ENCODE measurements at places on chromosomes 11 and 22.

GRCh38 chr11:59221441-59221840 lies 8.7 kb upstream of the MPEG1 start:
- no peak for DNase-seq

GRCh38 chr11:68263444-68264035 lies 8.2 kb downstream of the C11orf24 start:
- no peak for DNase-seq

DNA sequence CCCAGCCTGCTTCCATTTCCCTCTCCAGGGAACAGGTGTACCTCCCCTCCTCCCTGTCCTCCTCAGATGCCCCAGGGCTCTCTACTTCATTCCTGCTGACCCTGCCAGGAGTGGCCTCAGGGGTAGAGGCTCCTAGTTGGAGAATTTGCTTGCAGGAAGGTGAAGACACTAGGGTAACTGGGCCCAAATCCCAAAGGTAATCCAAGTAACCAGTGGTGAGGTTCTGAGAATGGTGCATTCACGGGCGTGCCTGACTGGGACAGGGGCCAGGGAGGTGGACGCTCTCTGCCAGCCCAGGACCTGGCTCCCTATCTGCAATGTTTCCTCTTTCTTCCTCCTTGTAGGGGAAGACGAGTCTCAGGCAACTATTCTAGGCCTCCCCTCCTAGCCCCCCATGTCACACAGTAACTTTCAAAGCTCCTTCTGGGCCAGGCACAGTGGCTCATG lies 2.9 kb downstream of the SLC35C1 start:
- no peak for DNase-seq

DNA sequence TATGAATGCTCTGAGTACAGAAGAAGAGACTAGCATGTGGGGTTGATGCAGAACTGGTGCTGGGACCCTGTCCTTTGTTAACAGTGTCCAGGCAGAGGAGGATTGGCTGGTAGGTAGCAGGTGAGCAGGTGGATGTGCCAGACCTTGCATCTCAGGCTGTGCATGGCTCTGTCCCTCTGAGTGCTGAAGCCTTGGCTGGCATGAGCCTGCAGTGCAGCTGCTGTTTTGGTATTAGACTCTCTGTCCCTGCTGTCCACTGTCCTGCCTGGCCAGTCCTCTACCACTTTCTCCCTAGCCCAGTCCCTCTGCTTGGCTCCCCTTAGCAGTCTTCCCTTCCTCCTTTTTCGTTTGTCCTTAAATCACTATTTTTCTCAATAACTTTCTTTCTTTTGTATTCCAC lies 213.6 kb upstream of the ZBED5 start:
- DNase-seq, result no peak

- no peak for DNase-seq
Observed at GRCh38 chr11:96141626-96142025, 201.4 kb downstream of the MAML2 start.

DNA sequence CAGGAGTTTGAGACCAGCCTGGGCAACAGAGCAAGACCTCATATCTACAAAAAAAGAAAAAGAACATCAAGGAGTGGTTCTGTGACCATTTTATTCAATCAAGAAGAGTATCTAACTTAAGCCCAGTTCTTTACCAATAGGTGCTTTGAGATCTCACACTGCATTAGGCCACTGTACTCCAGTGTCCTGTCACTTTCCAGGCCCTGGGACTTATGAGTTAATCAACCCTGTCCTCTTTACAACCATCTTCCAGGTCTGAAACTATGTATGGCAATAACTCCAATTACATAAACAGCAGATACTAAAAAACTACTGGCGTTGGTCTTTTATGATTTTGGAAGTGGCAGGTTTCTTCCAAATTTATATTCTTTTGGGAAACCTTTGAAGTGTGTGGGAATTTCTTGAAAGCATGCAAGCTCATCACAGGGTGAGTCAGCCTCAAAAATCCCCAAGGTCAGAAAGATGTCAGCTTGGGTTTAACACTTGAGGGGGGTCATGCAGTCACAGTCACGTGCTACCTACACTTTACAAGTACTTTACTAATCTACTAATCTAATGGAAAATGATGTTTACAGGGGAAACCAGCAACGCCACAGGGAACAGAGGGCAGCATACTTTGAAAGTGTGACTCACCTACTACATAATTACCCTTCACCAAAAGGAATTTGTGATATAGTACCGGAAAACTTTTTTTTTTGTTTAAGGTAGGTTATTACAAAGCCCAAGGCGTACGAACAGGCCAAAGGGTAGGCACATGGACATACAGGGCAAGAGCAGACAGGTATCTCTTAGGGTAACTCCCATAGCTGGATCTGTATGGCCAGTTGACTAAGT lies 15.6 kb downstream of the PISD start:
- no peak for DNase-seq

DNA sequence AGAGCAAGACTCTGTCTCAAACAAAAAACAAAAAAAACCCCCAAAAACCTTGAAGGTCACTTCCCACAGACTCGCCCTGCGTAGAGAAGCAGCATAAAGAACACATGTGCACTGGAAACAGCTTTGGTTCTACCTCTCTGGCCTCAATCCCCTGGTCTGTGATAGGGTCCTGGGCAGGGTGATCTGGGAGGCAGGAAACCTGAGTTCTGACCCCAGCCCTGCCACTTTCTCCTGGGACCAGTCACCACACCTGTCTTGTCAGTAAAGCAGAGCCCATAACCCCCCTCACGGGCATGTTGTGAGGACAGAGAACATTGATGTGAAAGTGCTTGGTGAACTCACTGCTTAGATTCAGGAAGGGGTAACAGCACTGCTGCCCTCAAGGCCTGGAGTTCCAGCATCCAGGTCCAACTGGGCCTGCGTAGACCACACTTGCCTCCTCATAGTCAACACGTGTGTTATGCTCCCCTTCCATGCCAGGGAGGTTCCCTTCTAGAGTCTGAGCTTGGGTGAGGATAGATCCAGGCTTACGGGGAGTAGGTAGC lies 11.4 kb downstream of the UCP2 start:
- no peak for DNase-seq

- no peak for DNase-seq
Observed at GRCh38 chr22:44360668-44361381, 48.1 kb upstream of the SHISAL1 start.

GRCh38 chr22:39132871-39133524 lies 19.5 kb downstream of the CBX7 start:
- no peak for DNase-seq

DNA sequence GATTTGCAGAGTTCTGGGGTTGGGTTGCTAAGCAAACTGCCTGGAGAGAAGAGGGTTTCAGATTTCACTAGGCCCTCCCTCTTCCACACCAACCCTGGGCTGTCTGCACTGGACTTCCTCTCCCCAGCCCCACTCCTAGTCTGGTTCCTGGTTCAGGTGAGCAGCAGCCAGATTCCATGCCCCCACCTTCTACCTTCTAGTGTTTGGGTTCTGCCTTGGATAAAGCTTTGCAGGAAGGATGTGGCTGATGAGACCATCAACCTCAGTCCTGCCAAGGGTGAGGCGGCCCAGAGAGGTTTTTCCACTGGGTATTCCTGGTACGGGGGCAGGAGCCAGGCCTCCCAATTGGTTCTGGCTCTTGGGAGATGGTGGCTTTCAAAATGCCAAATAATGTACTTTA lies 68.3 kb downstream of the BCR start:
- no peak for DNase-seq

DNA sequence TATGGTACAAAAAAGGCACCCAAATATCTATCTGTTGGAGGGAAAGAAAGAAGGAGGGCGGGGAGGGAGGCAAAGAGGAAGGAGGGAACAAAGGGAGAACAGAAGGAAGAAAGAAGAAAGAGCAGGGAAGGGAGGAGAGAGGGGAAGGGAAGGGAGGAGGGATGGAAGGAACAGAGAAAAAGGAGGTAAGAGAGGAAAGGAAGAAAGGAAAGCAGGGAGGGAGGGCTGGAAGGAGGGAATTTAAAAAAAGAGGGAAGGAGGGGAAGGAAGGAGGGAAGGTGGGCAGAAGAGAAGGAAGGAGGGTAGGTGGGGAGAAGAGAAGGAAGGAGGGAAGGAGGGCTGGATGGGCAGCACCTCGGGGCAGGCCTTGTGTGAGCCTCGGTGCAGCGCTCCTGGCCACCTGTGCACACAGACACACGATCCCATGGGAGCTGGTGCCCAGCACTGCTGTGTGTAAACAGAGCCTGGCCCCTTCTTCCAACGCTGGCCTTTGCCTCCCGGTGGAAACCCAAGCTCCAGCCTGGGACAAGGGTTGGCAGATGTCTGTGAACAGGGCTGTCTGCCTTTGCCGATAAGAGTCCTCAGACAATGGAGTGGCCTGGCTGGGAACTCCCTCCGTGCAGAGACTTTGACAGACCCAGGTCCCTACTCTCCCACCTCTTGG lies 23.2 kb downstream of the SMIM38 start:
- no peak for DNase-seq

GRCh38 chr11:70024773-70025045 lies 53.4 kb upstream of the ANO1 start:
- DNase-seq, result no peak

GRCh38 chr11:63369165-63369970 lies at the start of gene SLC22A9:
SLC22A9 (plus strand) TSS chr11:63369785; CDS start chr11:63370057, 272 bp downstream.
- DNase-seq, result no peak

DNA sequence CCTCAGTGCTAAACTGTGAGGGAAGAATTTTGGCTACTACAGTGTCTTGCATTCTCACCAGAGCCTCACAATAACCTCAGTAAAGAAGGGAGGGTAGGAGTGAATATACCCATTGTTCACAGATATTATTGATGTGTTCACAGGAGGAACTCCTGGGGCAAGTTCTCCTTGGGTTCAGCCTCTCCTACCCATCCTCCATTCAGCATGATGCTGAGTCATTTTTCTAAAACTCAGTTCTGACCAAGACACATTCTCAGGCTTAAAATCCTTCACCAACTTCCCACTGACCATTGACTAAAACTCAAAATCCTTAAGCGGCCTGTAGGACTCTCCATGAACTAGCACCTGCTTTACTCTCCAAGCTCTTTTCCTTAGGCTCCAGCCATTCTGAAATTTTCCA lies 48.7 kb downstream of the SYTL2 start:
- DNase-seq, result no peak
